ENCODE measurements at places on chromosomes 13 and 19. TPM values are rescaled to one million over a fixed set of nuclear protein-coding genes. Genes with fewer than 3 reads are reported as not detected.
A peak's percentile ranks its signal among the peaks of the same experiment; 100 is the strongest.

Gene IGFLR1
- 96.7 TPM for polyA plus RNA-seq

Gene NANOS2
- not detected for polyA plus RNA-seq

Gene HOMER3
- polyA plus RNA-seq: 0.58 TPM

Gene RASA3
- 123 TPM for polyA plus RNA-seq

DNA sequence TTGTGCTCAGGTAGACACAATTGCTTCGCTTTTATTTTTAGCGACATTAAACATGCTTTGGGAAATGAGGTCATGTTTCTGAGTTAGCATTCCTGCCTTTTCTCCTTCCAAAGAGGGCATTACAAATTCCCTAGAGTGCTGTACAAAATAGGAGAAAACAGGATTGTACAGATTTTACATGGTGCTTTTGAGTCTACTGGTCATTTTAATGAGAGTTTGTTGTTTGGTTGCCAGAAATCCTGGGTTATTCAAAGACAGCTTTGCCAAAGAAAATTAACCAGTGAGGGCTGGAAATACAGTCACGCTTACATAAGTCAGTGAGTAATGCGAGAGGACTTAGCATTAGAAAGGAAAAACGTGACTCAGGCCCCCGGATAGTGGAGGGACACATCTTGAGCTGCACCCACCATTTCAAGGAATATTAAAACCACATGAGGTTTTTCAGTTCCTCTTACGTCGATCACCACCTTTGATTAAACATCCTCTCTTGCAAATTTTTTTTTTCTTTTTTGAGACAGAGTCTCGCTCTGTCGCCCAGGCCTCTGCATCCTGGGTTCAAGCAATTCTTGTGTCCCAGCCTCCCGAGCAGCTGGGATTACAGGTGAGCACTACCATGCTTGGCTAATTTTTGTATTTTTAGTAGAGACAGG, 55.4 kb downstream of the SACS start:
- DNase-seq: peak; percentile 57
- H3K27ac ChIP-seq: no peak overlapping the region
- peaks cover 35% of the 10 kb centered on the region for H3K4me1 ChIP-seq
- H3K36me3 ChIP-seq: no peaks in the 10 kb centered on the region
- no peak overlapping the region for H3K4me3 ChIP-seq
- no peaks in the 10 kb centered on the region for H3K27me3 ChIP-seq

- peak; percentile 78 for DNase-seq
- H3K27ac ChIP-seq: peak overlapping the region; percentile 62
- H3K27me3 ChIP-seq: no peaks in the 10 kb centered on the region
- H3K4me1 ChIP-seq: peaks cover 12% of the 10 kb centered on the region
- peaks cover 13% of the 10 kb centered on the region for H3K36me3 ChIP-seq
Measured at GRCh38 chr19:50050406-50051227, 24.8 kb downstream of the ZNF473 start.

DNA sequence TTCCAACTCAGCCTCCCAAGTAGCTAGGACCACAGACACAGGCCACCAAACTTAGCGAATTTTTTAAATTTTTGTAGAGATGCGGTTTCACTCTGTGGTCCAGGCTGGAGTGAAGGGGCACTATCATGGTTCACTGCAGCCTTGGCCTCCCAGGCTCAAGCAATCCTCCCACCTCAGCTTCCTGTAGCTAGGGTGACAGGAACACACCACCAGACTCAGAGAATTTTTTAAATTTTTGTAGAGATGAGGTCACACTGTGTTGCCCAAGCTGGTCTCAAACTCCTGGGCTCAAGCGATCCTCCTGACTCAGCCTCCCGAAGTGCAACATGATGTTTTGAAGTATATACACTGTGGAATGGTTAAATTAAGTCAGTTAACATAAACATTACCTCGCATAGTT, 263.6 kb downstream of the OXGR1 start:
- H3K4me3 ChIP-seq: no peak overlapping the region
- no peak for DNase-seq
- no peak overlapping the region for H3K27ac ChIP-seq
- no peaks in the 10 kb centered on the region for H3K4me1 ChIP-seq

DNA sequence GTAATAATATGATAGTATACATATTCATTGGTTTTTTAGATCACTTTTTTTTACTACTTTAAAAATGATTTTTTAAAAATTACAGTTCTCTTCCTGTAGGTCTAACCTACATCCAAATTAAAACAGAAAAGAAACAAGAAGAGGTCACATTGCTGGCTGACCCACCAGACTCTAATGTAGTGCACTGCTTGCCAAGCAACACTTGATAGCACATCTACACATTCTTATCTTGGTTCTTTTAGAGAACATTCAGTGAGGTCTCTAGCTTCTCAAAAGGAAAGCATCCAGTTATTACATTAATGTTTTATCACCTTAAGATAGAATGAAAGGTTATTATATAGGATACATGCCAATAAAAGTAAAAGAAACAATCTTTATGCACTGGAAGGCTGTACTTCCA, 35.6 kb downstream of the NDFIP2 start:
- no peaks in the 10 kb centered on the region for H3K4me1 ChIP-seq
- no peaks in the 10 kb centered on the region for H3K36me3 ChIP-seq
- no peak for DNase-seq
- no peak overlapping the region for H3K27ac ChIP-seq

DNA sequence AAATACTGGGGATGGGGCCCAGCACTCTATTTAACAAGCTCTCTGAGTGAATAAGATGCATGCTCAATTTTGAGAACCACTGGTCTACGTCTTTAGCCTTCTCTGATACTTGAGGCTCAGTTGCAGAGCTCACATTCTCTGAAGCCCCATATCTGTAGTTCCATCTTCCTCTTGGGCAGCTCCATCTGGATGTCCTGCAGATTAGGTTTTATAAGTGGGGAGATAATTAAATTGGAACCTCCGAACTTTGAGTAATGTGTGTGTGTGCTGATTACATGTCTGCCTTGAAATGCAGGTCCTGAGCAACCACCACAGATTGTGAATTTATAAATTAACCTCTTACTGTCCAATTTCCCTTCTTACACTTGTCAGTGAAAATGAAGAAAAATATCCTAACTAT, 7.2 kb upstream of the RASL11A start:
- DNase-seq: no peak
- peaks cover 19% of the 10 kb centered on the region for H3K4me1 ChIP-seq
- H3K36me3 ChIP-seq: peaks cover 7% of the 10 kb centered on the region
- H3K27me3 ChIP-seq: no peaks in the 10 kb centered on the region
- no peak overlapping the region for H3K27ac ChIP-seq

DNA sequence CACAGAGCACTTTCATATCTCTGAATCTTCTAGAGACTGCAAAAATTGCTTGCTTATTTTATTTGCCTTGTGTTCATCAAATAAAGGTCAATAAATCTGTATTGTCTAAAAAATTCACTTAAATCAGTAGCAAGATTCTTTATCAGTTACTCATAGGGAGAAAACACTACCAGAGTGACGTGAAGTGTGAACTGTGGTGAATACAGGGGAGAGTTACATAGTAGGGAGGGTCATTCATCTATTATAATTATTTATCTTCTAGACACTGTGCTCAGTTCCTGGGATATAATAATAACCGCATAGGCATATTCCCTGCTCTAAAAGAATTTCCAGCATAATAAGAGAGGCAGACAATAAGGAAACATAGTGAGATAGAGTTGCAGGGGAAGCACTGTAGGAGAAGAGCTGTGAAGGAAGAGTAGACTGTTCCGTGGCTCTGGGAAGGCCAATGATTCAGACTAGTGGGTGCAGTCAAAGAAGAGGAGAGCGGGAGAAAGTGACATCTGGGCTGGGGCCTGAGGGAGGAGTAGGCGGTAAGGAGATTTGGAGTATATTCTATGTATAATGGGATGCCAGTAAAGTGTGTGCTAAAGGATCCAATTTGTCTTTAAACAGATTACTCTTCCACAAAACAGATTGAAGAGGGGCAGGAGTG, 84.0 kb upstream of the TDRD3 start:
- H3K27me3 ChIP-seq: no peaks in the 10 kb centered on the region
- H3K4me1 ChIP-seq: peaks cover 7% of the 10 kb centered on the region
- no peak overlapping the region for H3K4me3 ChIP-seq
- no peak for DNase-seq
- H3K36me3 ChIP-seq: no peaks in the 10 kb centered on the region

DNA sequence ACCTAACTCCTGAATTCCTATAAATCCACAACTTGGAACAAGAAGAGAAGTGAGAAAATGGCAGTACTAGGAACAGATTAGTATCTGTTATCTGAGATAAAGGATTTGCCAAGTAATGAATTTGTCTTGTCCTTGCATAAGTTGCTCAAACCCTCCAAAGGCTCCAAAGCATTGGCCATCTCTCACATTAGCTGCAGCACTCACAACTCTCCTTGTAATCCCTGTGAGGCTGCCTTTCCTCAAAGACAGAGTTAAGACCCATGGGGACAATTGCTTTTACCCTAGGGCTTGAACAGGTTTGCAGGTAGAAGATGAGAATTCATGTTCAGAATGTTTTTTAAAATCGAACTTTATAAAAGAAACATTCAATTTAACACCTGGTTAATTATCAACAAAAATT, 1702.2 kb downstream of the EFNB2 start:
- H3K4me3 ChIP-seq: no peak overlapping the region
- no peaks in the 10 kb centered on the region for H3K27me3 ChIP-seq
- no peak for DNase-seq

DNA sequence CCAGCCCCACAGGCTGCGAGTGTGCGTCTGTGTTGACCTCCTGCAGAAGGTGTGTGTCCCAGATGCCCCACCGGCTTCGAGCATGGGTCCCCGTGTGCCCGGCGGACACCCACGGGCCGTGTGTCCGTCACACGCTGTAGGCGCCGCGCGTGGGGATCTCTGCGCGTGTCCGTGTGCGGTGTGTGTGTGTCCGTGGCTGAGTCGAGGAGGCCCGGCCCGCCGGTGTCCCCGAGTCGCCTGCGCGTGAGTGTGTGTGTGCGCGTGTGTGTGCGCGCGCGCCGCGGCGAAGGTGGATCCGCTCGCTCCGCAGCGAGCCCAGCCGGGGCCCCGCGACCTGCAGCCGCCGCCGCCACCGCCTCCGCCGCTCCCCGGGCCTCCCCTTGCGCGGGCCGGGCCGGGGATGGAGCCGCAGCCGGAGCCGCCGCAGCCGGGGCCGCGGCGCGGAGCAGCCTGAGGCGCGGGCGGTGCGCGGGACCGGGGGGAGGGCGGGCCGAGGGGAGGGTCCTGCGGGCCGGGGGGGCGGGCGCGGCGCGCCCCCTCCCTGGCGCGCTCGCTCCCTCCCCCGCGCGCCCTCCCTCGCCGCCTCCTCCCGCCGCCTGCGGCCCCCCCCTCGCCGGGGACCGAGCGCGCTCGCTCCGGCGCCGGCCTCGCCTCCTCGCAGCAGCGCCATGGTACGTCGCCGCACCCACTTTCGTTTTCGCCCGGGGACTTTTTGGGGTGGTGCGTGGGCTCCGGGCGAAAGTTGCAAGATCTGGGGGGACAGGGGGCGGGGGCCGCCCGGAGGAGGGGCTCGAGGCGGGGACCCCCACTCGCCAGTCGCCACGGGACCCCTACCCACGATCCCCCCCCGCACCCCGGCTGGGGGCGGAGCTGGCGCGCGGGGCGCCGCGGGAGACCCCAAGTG, 7.1 kb upstream of the NFIC start:
- H3K4me1 ChIP-seq: peaks cover 25% of the 10 kb centered on the region
- peak; percentile 70 for DNase-seq
- H3K4me3 ChIP-seq: peak overlapping the region; percentile 63
- peak overlapping the region; percentile 57 for H3K27ac ChIP-seq
- no peaks in the 10 kb centered on the region for H3K36me3 ChIP-seq

GRCh38 chr19:49553451-49554271, 25.9 kb downstream of the RCN3 start:
- DNase-seq: no peak
- peaks cover 21% of the 10 kb centered on the region for H3K36me3 ChIP-seq
- peak overlapping the region; percentile 9 for H3K4me3 ChIP-seq
- no peaks in the 10 kb centered on the region for H3K27me3 ChIP-seq
- H3K4me1 ChIP-seq: peaks cover 89% of the 10 kb centered on the region
- H3K27ac ChIP-seq: no peak overlapping the region

DNA sequence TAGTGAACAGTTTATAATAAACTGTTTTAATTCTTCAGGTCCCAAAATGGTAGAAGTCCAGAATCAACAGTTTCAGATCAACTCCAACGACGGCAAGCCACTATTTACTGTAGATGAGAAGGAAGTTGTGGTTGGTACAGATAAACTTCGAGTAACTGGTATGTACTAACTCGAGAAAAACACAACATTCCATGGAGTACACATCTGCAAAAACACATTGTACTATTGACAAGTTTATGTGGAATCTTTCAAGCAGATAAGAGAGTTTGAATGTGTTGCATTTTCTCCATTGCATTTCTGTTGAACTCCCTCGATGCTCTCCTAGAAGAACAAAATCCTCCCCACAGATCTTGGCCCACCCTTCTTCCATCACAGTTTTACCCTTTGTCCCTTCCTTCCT, 98.5 kb downstream of the SGCG start:
- H3K27me3 ChIP-seq: no peaks in the 10 kb centered on the region
- no peak for DNase-seq
- H3K4me3 ChIP-seq: no peak overlapping the region
- H3K36me3 ChIP-seq: no peaks in the 10 kb centered on the region

DNA sequence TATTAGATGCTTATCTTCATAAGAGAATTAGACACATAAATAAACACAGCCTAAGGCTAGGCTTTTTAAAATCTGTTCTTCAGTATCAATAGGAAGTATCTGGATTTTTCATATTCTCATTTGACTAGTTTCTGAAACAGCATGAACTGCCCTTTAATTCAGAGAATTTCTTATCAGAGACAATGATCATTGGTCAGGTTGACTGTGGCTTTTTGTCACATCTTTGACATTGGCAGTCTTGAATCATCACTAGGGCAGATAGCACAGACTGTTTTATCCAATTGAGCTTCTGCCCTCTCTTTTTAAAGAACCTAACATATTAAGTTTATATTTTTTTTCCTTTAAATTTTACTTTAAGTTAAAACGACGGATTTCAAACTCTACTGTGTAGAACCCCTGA, 59.6 kb downstream of the DPY19L3 start:
- no peak for DNase-seq
- H3K4me3 ChIP-seq: no peak overlapping the region
- no peaks in the 10 kb centered on the region for H3K27me3 ChIP-seq
- no peak overlapping the region for H3K27ac ChIP-seq

DNA sequence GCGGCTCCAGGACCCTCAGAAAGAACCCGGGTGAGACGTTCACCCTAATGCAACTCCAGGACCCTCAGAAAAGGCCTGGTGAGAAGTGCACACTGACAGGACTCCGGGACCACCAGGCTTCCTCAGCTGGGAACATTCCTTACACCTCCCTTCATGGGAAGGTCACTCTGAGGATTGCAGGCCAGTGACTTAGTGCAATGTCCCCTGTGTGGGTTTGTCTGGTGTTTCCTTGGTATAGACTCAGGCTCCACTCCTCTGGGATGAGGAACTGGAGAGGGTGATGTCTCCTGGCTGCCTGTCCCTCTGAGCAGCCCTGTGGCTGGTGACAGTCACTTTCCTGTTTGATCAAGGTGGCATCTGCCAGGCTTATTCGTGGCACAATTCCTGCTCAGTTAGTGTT, 49.7 kb downstream of the TEX29 start:
- no peaks in the 10 kb centered on the region for H3K4me1 ChIP-seq
- H3K27me3 ChIP-seq: no peaks in the 10 kb centered on the region
- DNase-seq: no peak
- H3K36me3 ChIP-seq: no peaks in the 10 kb centered on the region

- no peak overlapping the region for H3K27ac ChIP-seq
- H3K4me1 ChIP-seq: no peaks in the 10 kb centered on the region
- peaks cover 5% of the 10 kb centered on the region for H3K27me3 ChIP-seq
- no peak for DNase-seq
Measured at GRCh38 chr13:45899406-45899805, 47.9 kb upstream of the SIAH3 start.
